MG63 (cell line): ENCODE measurements at places on chromosomes 1 and 21. TPM values are rescaled to one million over a fixed set of nuclear protein-coding genes. Genes with fewer than 3 reads are reported as not detected.

DNA sequence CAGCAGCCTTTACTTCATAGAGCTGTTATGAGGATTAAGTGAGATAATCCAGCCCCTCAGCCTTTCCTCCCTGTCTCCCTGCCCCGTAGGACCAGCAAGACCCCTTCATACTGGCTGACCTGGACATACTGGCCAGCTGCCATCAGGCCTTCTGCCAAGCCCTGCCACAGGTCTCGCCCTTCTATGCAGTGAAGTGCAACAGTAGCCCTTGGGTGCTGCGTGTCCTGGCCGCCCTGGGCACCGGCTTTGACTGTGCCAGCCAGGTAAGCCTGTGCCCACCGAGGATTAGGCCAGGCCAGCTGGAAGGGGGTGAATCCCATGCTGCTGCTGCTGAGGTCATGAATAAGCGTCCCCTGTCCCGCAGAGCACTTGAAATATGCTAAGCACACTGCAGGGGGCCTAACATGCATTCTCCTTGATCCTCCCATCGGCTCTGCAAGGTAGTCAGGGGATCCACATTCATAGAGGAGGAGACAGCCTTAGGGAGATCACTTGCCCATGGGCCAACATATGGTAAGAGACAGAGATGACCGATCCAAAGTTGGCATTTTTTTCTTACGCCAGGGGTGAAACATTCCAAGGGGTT lies 73.3 kb upstream of the TINAGL1 start:
- no peak for DNase-seq

DNA sequence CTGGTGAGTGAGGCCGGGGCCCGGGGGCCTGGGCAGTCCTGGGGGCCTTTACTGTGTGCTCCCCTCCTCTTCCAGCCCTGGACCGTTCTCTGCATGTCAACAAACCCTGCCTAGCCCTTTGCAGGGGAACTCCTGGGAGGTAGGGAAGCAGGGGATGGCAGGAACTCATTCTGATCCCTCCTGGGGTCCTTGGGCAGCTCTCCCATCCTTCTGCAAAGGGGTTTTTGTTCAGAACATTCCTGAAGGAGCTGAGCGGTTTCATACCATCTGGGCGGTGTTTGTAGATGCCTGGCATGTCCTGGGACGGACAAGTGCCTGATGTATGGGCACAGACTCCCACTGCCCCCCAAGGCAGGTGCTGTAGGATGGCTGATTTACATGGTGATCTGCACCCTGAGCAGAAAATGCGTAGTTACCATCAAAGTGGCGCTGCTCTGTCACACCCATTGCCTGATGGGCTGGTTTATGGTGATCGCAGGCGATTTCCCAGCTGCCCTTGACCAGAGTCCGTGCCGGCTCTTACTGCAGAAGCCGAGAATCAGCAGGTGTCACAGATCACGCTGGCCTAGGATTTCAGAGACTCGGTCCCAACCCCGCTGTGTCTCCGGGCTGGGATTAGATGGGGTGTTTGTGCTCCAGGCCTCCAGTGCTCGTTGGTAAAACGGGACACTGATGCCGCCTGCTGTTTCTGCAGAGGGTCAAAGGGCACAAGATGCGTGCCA lies 71.6 kb upstream of the TRAPPC10 start:
- DNase-seq: no peak

GRCh38 chr1:39894884-39895495 lies 6.7 kb downstream of the MYCL start:
- no peak for DNase-seq

The XCL2 gene
- not detected in 2 replicates for total RNA-seq

The HMCN1 gene
- total RNA-seq: under 0.01 TPM in 1 of 2 replicates, not detected in the other

The CR1 gene
- 0.26 TPM in 1 of 2 replicates, not detected in the other for total RNA-seq

The SDHC gene
- total RNA-seq: 466 and 501 TPM in 2 replicates
